ENCODE measurements at places on chromosomes 16 and 17.

DNA sequence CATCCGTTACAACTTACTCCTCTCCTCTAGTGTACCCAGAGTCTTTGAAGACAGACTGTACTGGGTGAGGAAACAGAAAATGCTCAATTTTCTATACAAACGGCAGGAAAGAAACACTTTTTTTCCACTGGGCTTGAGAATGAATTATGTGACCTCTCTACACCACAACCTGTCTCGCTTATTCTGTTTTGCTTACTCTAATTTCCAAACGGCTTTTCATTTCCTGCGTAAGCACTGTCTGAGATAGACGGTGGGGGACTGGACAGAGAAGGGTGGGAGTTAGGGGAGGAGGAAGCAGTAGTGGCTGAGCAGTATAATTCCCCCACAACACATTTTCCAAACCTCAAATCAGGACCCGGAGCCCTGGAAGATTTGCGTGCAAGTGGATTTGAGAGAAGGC, 191.4 kb upstream of the SDK2 start:
- no peak for DNase-seq

- no peak for DNase-seq
Observed at GRCh38 chr17:78523934-78524655, 53.1 kb downstream of the DNAH17 start.

DNA sequence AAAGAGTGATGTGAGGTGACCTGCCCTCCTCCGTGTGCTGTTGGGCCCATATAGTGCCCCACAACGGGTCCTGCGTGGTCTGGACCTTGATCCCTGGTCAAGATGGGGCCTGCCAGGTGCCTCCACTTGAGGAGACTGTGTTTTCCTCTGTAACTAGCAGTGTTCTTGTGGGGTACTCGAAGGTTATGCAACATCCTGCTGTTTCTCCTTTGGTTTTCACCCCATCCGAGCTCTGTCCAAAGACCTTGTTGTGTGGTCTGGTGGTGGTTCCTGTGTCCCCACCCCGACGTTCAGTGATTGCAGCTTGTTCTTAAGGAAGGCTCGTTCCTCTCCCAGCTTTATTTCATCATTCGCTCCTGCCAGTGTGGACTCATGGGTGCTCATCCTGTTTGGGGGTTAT, 38.7 kb upstream of the ZNF750 start:
- no peak for DNase-seq

DNA sequence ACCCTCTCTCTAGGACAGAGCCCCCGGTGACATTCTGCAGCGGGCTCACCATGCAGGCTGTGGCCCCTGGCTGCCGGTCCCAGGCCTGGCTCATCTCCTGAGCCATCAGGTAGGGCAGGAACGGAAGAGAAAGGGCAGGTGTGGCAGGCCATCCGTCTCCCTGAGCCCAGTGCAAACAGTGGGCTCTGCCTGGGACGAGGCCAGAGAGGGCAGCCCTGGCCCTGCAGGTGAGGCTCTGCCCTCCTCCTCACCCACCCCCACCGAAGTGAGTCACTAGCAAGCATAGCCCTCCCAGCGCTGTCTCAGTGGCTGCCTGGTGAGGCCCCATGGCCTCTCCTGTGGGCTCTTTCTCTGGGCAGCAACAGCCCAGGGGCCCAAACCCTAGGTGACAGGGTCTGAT, 14.5 kb downstream of the OTOP3 start:
- no peak for DNase-seq

- DNase-seq = no peak
Observed at GRCh38 chr16:51410125-51410524, 259.1 kb upstream of the SALL1 start.

GRCh38 chr17:4938688-4939545, 929 bp downstream of the SLC25A11 start:
- DNase-seq = no peak

DNA sequence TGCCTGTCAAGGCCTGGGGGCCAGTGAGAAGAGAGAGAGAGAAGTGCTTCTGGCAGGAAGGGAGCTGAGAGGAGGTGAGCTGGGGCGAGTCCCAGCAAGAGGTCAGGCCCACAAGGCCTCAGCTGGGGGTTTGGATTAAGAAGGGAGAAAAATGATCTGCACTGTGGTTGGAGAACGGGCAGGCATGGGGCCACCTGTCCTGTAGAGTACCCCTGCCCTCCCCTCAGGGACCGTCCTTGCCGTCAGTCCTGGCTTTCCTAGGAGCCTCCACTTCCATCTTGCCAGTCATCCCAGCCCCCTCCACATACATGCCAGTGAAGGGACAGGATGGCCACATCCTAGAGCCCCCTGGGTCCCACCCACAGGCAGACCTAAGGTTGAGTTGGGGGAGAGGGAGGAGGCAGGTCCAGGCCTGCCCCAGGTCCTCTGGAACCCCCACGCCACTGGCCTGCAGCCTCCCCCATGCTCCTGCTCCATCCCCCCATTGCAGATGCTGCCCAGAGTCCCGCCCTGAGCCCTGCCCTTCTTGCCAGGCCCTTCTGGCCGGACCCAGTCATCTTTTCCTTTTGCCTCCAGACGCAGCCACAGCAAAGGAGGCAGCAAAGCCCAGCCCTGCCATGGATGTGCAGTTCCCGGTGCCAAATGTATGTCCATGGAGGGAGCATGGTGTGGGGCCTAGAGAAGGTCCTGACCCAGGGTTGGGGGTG, 18.9 kb downstream of the KATNB1 start:
- no peak for DNase-seq

DNA sequence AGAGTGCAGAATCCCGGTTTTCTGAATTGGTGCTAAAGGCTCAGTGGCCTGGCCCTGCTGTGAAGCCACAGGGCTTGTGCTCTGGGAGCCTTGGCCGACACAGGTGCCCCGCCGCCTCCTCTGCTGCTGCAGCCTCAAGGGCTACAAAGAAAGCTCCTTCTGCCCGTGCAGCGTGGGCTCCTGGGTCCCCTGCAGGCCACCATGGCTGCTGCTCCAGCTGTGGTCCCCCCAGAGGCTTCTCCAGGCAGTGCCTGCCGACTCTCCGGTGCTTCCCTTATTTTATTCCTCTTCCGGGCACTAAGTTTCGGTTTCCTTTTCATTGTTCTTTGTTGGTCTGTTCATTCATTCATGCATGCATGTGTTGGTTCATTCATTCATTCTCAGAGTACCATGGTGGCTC, 53.1 kb downstream of the CMIP start:
- DNase-seq = no peak

All from activated CD4-positive, alpha-beta T cell treated with anti-CD3 and anti-CD28 coated beads, Interleukin-2, amount 50 U/mL, for 24 hours (primary cell).